CD4-positive, alpha-beta T cell treated with Interleukin-12 subunit alpha and Interleukin-12 subunit beta, for 1 hour (primary cell): ENCODE measurements at places on chromosomes 3 and 15.

GRCh38 chr3:182608832-182609231 is 184.5 kb upstream of the ATP11B start:
- DNase-seq, result no peak

- no peak for DNase-seq
Observed at GRCh38 chr3:119731560-119732343, 28.9 kb downstream of the CFAP91 start.

GRCh38 chr3:170863816-170864215 is 6.2 kb downstream of the RPL22L1 start:
- DNase-seq, result no peak

- DNase-seq, result no peak
Observed at GRCh38 chr15:57496946-57497869, 94.5 kb upstream of the MYZAP start.

- no peak for DNase-seq
Observed at GRCh38 chr3:15512166-15512565, 9.3 kb downstream of the COLQ start.

DNA sequence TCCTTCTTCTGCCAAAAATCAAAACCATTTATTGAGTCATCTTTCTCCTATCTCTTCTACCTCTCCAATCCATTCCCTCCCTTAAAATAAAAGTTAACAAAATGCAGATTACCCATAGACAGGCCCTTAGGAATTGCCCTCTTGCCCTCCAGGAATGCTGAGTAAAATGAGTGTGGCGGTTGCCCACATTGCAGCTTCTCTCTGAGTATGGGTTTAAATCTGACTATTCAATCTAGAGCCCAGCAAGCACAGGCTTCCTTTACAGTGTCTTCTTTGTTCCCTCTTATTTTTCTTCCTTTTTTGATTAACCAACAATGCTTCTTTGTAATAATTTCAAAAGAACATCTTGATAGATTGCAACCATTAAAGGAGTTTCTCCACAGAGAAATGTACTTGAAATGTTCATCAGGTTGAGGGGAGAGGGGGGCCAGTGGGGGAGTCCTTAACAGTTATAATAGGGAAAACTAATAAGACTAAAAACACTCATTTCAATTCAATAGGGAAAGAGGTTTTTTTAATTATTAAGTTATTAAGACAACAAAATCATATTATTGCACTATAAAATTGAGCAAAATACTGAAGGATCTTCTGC is 135.3 kb upstream of the LMCD1 start:
- no peak for DNase-seq

GRCh38 chr15:61613729-61614128 is 384.6 kb upstream of the RORA start:
- DNase-seq, result no peak

DNA sequence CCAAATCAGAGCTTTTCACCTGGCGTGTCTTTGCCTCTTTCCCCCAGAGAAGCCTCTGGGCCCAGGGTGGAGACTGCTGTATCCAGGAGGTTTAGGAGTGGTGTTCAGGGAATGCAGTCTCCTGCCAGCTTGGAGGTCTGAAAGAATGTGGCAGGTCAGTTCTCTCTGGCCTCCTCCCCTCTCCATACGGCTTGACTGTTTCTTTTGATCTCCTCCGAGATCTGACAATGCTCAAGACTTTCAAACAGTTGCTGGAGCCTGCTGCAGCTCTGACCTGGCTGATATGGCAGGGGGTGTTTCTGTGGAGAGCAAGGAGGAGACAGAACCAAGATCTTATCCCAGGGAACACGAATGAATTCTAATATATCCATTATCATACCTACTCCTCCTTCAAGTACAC is 24.7 kb upstream of the TM4SF4 start:
- no peak for DNase-seq

DNA sequence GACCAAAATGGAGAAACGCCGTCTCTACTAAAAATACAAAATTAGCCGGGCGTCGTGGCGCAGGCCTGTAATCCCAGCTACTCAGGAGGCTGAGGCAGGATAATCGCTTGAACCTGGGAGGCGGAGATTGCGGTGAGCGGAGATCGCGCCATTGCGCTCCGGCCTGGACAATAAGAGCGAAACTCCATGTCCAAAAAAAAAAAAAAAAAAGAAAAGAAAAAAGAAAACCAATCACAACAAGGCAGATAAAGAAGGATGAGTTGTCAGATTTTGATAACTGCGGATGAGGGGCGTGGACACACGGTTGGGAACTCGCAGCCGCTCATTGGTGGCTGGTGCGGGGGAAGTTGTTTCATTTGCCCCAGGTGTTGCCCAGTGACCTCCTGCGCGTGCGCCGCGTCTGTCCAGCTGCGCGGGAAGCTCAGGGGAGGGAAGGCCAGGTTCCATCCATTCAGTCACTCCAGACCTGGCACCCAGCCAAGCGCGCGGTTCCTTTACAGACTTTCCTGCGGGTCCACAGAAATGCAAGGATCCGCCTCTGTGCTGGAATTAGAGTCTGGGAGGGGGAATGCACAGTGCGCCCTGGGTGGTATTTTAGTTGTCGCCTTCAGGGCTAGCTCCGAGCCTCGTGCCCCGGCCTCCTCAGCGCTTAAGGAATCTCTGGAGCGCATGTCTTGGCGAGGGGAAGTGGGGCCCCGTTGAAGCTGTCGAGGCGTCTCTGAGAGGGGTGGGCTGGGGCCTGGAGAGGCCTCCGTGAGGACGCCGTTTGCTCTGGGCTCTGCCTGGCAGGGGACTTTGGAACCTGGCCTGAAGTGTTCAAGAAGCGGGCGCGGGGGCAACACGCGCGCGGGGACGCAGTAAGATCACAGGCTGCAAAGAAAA is 708 bp upstream of the GCHFR start:
- peak; percentile 41 for DNase-seq

GRCh38 chr3:125641891-125642290 is 46.6 kb upstream of the OSBPL11 start:
- no peak for DNase-seq

DNA sequence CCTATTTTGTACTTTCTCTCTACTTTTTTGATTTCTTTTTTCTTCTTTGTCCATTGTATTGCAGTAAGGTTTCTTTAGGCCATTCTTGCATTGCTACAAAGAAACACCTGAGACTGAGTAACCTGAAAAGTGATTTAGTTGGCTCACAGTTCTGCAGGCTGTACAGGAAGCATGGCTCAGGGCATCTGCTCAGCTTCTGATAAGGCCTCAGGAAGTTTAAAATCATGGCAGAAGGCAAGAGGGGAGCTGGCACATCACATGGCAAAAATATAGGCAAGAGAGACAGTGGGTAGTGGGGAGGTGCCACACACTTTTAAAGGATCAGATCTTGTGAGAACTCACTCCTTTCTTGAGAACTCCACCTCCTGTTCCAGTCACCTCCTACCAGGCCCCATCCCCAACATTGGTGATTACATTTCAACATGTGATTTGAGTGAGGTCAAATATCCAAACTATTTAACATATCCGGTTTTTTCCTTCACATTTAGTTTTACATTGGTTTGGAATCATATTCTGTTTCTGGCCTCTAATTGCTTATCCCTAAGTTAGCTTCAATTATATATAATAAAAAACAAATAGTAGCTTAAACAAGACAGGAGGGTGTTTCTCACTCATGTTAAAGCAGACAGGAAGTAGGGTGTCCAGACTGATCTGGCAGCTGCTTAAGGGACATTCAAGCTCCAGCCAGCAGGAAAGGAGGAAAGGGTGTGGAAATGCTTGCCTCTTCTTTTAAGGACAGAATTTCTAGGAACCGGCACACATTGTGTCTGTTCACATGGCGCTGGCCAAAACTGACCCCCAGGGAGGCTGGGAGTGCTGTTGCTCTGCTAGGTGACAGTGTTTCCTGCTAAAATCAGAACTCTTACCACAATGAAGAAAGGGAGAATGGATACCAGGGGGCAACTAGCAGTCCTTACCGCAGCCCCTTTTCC is 28.8 kb upstream of the SKOR1 start:
- no peak for DNase-seq

- no peak for DNase-seq
Observed at GRCh38 chr3:129308636-129309035, 30.0 kb downstream of the HMCES start.

DNA sequence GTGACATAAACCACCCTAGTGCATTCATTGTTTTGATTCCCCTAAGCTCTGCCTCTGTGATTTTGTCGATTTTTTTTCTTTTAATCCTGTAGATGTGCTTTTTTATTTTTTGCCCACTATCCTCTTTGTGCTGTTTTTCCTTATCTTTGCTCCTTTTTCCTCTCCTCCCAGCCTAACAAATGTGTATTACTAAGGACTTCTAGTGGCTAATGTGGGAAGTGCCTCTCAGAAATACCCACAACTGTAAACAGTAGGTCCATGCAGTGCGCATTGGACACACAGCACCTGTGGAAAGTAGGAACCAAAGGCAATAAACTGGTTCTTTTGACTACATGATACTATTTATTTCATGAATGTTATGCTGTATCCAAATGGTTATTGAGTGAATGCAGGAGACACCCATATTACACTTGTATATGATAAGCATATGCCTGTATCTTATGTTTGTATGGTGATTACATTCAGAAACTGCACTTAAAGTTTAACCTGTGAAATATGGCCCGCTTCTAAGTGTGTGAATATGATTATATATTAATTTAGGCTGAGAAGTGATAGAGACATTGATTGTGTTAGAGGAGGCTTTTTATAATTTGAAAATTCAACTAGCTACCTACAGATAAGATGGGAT is 147.8 kb downstream of the PLCL2 start:
- DNase-seq, result no peak

DNA sequence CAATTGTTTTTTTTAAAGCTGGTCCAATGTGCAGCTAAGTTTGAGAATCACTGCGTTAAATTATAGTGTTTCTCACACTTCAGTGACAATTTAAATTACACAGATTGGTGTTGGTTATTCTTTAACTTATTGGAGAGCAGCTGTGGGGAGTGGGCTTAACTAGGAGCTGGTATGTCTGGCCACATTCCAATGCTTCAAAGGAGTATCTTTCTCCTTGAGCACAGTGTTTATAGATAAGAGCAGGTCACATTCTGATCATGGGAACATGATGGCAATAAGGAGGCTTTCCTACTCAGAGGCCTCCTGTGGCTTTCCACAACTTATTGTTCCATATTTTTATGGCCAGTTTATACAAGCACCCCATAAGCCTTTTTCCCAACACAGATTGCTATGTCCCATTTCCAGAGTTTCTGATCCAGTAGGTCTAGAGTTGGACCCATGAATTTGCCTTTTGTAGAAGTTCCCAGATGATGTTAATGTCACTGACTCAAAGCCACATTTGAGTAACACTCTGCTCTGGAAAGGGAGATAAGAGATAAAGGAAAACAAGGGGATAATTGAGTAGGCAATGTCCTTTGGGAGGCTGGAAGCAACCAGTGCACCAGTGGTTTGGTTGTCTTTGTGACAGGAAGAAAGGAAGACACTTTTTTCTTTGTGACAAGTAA is 33.0 kb upstream of the PLSCR4 start:
- no peak for DNase-seq

DNA sequence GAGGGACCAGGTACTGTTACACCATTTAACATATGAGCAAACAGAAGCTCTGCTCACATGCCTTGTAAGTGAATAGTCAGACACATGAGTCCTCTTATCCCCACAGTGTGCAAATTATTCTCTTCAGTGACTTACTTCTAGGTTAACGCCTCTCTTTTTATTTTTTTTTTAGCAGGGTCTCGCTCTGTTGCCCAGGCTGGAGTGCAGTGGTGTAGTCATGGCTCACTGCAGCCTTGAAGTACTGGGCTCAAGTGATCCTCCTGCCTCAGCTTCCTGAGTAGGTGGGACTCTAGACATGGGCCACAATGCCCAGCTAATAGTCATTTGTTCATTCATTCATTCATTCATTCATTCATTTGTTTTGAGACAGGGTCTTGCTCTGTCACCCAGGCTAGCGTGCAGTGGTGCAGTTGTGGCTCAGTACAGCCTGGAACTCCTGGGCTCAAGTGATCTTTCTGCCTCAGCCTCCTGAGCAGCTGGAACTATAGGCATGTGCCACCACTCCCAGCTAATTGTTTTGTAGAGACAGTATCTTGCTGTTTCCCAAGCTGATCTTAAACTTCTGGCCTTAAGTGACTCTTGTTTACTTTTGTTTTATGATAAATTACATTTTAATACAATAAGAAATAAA is 94.7 kb downstream of the LRRC28 start:
- DNase-seq, result no peak

- DNase-seq, result no peak
Observed at GRCh38 chr15:65414841-65415621, 7.7 kb downstream of the IGDCC4 start.

DNA sequence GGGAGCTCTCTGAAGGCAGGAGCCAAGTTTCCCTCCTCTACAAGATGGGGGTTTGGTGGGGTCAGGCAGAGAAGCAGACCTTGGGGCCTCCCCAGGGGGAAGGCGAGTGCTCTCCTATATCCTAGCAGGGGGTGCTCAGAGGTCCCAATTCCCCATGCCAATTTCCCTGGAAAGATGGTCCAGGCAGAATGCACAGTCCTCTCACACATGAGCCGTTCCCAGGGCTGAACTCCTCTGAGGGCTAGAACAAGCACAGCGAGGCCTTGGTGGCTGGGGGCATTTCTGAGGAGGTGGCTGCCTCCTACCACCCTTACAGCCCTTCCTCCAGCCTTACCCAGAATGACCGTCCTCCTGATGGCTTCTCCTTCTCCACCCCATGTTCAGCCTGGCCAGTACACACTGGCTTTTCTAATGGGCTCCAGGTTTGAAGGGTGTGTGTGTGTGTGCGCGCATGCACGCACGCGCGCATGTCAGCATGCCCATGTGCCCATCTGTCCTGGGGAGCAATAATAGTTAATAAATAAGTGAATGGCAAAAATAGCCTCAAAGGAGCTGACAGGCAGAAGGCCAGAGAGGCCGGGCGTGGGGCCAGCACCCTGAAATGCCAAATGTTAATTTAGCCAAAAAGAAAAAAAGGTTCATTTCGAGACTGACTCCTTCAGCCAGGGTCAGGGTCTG is 24.4 kb downstream of the ADCY5 start:
- DNase-seq, result no peak
